ENCODE measurements at places on chromosomes 2 and 18. TPM values are rescaled to one million over a fixed set of nuclear protein-coding genes. Genes with fewer than 3 reads are reported as not detected.
A peak's percentile ranks its signal among the peaks of the same experiment; 100 is the strongest.

DNA sequence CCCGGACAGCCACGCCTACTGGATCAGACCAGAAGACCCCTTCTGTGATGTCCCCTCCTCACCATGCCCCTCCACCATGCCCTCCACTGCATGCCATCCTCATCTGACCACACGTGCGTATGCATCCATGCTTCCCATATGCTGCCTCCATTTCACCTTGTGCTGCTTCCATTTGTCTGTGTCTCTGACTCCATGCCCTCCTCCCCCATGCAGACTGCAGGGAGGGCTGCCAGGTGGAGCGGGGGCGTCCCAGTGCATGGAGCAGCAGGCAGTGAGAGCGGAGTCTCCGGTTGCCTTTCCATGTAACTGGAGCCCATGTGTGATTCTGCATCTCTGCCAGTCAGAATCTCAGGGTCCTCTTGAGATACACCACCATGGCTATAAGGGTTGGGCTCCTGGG is 52.6 kb downstream of the COA5 start:
- DNase-seq, result no peak

- no peak for DNase-seq
These were observed 142.9 kb upstream of the GYPC start for GRCh38 chr2:126513033-126513432.

DNA sequence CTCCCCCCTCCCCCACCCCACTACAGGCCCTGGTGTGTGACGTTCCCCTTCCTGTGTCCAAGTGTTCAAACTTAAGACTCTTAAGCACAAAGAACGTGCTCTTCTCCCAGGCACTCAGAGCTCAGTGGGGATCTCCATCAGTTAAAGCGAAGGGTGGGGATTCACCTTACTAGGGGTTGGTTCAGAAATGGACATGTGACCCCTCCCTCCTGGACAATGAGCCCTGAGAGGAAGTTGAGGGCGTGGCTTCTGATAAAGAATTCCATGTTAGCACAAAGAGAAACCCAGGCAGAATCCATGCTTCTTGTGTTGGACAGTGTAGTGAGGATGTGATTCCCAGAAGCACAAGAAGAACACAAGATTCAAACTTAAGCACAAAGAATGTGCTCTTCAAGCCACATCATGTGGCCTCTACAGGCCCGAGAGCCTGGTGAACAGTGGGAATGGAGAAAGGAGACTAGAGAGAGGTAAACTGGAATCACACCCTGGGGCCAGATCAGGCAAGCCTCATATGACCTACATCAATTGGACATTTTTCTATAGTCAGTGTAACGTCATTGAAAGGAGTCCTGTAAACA is 78.1 kb upstream of the TTC39C start:
- no peak for DNase-seq

The GPAT2 gene
- total RNA-seq, result not detected

The FIGN gene
- 11.5 TPM for total RNA-seq

The SNORC gene
- 4.1 TPM for total RNA-seq

GRCh38 chr2:135257383-135258090 is 205.4 kb downstream of the RAB3GAP1 start:
- DNase-seq, result no peak

GRCh38 chr2:147845411-147845971 is 662 bp downstream of the ACVR2A start:
- DNase-seq, result no peak

DNA sequence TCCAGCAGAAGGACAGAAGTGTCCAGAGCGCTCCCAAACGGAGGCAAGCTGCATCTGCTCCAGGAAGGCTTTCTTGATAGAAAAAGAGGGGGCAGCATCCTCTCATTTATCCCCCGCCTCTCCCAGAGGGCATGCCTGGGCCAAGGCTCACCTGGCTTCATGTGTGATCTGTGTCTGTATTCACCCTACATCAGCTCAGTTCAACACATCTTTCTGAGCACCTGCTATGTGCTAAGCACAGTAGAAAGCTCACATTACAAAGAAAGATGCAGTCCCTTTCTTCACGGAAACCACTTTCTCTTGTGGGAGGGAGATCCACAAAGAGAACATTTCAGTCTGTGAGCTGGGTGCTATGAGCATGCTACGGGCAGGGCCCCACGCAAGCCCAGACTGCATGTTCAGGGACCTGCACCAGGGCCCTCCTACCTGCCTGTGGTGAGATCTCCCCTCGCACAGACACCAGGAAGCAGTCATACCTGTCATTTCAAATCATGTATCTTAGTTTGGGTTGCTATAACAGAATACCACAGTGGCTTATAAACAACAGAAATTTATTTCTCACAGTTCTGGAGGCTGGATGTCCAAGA is 90.7 kb downstream of the PDCL3 start:
- DNase-seq, result no peak

DNA sequence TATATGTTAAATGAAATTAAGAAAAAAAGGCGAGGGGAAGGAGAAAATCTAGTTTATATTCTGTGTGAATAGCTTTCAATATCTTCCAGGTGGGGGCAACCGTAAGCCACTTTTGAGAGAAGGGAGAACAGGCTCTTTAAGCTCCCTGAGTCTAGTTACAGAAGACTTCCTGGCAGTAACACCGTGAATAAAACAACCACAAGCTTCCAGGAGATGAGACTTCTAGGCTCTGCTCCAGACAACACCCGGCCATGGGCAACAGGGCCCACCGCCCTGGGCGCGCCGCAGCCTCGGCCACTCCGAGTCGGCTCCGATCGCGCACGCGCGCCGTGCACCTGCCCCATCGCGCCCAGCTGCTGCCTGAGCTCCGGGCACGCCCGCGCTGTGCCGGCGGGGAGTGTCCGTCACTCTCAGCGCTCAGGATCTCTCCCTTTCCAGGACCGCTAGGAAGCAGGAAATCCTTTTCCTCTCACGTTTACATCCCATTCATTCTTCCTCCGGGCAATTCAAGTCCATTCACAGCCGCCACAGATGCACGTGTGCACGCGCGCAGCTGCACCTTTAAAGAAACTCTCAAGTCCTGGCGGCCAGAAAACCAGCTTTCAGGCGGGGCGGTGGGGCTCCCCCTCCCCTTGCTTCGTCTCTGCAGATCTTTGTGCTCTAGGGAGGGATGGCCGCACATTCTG is 19.4 kb upstream of the PAX3 start:
- peak; percentile 76 for DNase-seq

GRCh38 chr2:36965206-36965605 is 1.1 kb downstream of the STRN start:
- no peak for DNase-seq

The ACOXL gene
- 0.25 TPM for total RNA-seq

The SERPINB10 gene
- total RNA-seq, result not detected

The MYOM1 gene
- total RNA-seq, result 1.2 TPM

DNA sequence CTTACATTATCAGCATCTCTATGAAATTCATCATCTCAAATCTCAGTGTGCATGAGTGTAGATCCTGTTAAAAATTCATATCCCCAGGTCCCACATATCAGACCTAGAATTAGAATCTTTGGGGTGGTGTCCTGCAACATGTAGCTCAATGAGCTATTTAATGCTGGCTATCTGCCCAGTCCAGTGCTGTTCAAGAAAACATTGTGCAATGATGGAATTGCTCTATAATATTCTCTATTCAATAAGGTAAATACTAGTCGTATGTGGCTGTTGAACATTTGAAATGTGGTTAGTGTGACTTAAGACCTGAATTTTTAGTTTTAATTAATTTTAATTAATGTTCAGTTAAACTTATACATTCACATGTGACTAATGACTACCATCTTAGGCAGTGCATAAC is 127.4 kb downstream of the NOL4 start:
- DNase-seq, result no peak
